ENCODE measurements at places on chromosomes 12 and 14.

DNA sequence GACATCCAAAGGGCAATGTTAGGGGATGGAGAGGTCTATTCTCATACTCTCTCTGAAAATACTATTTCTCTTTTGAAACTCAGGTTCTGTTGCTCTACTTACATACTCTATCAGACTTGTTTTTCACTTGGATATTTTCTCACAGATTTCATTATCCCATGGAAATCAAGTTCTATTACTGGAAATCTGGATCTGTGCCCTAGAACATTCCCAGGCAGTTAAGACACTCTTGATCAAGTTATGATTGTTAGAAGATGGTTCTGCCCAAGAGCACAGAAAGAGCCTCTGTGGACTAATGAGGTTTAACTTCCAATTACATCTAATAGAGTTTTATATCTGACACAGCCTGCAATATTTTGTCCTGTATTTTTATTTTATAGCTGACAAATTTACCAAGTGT is 591.0 kb upstream of the ATP2B1 start:
- DNase-seq: no peak

DNA sequence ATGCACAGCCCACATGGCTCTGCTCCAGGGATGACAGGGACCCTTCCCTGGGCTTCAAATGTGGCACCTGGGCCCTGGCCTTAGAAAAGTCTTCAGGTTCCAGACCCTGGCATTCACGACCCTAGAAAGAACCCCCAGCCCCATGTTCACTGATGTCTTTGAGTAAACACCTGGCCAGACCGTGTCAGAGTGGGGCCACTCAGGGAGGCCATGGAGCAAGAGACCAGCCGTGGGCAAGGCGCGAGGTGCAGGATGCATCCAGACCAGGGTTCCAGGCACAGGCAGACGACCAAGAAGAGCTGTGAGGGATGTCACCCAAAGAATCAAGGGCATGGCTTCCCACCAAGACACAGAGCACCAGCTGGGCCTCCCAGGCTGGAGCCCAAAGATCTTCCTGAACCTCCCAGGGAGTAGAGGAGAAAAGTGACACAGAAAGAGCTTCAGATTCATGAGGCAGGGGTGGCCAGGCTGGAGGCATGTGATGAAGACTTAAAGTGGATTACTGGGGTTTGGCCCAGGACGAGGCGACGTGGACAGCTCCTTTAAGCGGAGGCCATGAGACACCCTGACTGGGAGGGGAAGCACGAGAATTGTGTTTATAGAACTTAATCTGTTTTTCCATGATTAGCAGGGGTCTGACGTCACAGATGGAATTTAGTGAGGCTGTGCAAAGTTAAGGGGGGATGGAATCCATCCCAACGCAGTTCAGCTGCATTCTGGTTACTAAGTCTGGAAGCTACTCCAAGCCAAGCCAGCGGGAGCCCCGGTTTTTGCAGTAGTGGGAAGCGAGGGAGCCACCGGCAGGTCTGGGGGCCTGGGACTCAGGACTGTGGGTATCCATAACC is 61.6 kb downstream of the ARL6IP4 start:
- DNase-seq: no peak

GRCh38 chr14:34971801-34972200 is 11.0 kb upstream of the SRP54 start:
- DNase-seq: no peak

DNA sequence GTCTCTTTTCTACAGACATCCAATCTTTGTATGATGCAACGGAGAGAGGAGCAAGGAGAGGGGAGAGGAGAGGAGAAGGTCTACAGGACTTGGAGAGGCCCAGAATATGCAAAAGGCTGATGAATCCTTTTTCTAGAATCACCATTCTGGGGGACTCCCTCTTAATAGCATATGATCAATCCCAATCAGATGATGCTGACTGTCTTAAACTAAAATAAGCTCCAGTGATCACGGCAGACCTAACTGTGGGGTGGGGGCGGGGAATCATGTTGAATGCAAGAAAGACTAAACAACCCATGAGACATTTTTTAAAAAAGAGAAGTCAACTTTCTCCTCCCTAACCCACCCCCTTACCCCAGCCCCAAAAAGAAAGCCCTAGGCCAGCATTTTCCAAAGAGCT is 33.4 kb downstream of the BTBD7 start:
- DNase-seq: no peak

GRCh38 chr12:64009321-64010068 is 165.0 kb downstream of the SRGAP1 start:
- DNase-seq: no peak

DNA sequence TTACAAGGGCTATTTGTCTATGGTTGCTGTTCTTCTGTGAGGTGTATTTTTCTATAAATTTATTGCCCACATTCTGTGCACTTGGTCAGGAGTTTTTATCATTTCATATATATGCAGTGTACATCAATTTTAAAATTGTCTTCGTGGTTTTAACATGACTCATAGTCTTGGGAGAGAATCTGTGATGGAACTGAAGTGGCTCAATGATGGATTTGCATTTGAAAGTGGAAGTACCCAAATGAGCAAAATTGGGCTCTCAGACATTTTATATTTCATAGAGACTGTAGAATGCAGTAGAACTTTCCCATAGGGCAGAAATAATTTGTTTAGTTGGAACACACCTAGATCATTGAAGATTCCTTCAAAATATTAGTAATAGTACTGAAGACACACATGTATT is 1.9 kb upstream of the SCFD1 start:
- DNase-seq: no peak

DNA sequence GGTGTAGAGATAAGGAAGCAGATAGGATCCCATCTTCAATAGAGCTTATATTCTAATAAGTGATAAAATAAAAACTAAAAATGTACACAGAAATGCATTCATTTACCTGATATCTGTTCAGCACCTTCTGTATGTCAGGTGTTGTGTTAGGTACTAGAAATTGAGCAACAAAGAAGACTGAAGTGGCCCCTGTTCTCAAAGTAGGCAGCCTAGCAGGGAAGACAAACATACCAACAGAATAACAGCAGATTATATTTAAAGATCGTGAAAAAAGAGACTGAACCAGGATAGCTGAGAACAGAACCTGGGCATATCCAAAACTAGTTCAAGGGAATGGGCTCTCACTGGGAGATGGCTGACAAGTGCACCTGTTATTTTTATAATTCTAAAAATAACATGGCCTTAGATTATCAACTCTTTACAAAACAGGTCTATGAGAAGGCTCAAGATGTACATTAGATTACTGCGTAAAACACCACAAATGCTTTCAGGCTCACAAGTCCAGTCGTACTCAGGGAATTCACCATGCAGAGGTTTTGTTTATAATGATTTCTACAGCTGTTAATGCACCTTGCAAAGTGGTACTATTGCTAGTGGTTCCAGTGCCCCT is 16.4 kb downstream of the ANO6 start:
- DNase-seq: no peak

DNA sequence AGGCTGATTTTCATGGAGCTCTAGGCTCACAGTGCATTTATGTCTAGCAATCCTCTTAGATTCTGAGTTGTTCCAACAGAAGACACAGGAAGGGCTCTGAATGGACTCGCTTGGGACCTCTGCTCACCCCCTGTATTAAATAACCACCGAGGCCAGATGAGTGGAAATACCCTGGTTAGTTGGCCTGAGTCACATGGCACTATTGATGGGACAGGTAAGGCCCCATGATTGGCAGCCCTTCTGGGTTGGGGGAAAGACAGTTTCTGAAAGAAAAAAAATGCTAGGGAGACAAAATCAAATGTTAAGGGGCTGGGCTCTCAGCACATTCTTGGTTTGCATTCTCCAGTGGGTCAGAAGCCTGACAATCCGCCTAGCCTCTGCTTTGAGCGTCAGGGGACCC is 14.8 kb downstream of the DGLUCY start:
- DNase-seq: no peak

GRCh38 chr12:96244826-96245225 is 50.7 kb downstream of the ELK3 start:
- no peak for DNase-seq

GRCh38 chr12:52899338-52900035 is 5.4 kb downstream of the KRT8 start:
- no peak for DNase-seq

- no peak for DNase-seq
Measured at GRCh38 chr14:26594756-26595545, 2.9 kb downstream of the NOVA1 start.

DNA sequence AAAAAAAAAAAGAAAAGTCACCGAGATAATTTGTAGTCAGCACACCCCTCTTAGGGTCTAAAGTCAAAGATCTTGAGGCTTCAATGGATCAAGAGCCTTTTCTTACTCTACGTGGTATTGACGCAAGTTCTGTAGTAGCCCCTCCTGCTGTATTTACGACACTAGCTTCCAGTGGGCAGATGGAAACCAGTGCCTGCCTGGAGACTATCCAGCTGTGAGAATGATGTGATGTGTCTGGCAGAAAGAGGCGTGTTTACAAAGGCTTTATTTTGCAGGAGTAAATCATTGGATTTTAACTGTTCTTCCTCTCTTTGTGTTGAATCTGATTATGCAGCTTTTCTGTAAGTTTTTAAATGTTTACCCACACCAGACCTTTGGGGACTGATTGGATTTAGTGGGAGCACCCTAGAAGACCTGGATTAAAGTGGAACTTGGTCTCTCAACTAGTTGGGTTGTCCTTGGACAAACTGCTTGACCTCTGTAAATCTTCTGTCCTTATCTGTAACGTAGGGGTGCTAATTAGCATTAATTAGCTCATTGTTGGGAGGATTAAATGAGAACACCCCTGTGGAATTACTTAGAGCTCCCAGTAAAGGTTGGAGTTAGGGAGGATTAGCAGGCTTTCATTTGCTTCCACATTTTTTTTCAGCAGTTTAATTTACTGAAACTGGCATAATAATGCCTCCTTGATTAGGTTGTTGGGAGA is 72.4 kb downstream of the RASSF3 start:
- DNase-seq: peak; percentile 68

- DNase-seq: no peak
Measured at GRCh38 chr14:35688126-35688826, 120.8 kb downstream of the RALGAPA1 start.

DNA sequence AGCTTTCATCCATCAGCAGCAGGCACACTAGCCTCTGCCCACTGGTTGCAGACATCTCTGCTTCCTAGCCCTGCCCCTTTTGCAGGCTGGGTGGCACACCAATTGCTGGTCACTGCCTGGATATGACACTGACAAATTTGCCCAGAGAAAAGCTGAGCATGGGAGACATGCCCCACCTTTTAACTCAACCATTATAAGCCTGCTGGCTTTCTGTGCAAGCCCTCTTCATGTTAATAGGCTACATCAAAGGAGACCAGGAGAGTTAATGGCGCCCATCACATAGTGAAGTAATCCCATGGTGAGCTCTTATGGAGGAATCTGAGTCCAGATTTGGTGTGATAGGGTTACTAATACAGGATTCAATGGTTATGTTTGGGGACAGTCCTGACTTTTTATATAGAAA is 139.2 kb downstream of the KICS2 start:
- DNase-seq: no peak

DNA sequence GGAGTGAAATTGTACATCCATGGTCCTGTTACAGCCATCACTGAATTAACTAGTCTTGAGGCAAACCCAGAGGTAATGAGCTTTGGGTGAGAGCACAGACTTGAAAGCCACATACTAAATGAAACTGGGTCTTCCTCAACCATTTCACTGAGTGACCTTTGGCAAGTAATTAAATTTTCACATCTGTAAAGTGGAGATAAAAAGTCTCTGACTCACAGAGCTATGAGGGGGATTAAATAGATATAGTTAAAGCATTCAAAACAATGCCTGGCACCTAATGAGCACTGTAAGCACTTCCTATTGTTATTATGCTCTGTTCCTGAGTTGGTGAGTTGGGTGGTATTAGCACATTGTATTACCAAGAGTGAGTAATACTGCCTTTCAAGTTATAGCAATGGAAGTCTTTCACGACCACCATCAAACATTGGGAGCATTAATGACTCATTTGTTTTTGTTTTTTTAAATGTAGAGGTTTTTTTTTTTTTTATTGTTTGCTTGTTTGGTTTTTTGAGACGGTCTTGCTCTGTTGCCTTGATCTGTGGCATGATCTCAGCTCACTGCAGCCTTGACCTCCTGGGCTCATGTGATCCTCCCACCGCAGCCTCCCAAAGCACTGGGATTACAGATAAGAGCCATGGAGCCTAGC is 12.5 kb upstream of the STRN3 start:
- no peak for DNase-seq

GRCh38 chr12:39622306-39622705 is 2.7 kb upstream of the ABCD2 start:
- DNase-seq: no peak

DNA sequence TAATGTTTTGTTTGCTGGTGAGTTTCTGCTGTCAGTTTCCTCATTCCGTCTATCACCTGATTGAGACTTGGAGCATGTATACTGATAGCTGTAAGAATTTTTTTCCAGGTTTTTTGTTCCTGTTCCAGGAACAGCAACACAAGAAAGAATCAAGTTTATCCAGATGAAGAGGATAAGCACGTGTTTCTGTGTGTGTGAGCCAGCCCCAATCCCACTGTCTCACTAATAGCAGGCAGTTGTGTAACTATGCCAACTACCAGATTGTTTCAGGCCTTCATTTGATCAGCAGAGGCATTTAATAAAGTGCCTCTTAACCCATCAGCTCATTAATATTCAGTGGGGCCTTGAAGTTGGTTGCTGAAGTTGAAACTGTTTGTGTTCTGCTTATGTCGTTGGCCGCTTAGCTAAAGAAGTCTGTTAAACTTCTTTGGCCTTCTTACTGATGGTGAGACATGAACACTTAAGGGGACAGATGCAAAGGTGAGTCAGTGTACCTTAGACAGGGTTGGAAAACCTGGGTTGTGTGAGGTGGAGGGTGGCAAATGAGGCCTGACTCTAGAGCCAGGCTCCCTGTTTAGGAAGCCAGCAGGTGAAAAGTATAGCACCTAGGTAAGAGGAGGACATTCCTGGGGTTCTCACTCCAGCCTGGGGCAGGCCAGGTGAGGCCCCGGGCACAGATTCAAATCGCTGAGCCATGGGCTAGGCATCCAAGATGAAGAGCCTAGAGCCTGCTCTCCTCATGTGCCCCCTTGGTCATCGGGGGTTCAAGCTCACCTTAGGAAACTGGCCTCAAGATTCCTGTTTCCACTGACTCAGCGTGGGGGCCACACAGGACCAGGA is 3.7 kb downstream of the ANKRD13A start:
- no peak for DNase-seq

DNA sequence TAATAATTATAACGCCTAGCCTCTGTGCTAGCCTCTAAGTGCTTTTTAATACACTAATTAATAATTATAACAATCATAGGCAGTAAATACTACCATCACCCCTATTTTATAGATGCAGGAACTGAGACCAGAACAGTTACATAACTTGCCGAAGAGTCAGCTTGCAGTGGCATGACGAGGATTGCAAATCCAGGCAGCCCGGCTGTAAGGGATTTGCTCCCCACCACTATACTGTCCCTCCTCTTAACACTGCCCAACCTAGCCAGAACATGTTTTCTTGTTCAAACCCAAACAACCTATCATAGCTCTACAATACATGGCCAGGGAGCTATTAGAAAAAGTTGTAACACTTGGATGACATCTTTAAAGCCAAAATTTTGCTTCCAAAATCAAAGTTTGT is 33.9 kb upstream of the VASH1 start:
- no peak for DNase-seq

DNA sequence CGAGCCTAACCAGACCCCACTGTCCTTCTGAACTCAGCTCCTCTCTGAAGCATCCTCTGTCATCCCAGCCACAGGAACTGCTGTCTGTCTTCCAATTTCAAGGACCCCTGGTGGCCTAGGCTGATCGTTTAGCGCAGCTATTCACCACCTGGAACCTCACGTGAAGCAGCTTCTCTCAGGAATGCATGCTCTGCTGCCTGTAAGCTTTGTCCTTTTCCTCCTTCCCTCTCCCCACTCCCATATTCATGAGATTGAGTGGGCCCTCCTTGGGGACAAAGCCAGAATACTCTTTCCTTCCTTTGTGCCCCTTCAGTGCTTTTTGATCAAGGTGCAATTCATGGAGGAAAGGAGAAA is 17.2 kb downstream of the DPF3 start:
- DNase-seq: peak; percentile 53
